ENCODE measurements at places on chromosomes 11 and 22. TPM values are rescaled to one million over a fixed set of nuclear protein-coding genes. Genes with fewer than 3 reads are reported as not detected.

DNA sequence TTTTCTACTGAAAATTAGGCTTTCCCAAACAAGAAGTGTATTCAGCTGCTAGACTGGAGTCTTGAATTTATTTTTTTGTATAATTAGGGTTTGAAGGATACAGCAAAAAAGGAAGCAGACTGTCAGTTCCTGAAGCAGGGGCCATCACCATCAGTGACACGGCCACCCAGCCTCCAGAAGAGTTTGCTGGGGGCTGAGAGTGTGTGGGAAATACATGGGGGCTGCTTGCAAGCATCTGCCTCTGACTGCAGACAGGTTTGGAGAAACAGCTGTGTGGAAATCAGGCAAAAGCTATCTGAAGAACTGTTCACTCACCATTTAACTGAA is 23.0 kb downstream of the FZD4 start:
- no peak for DNase-seq
- no peaks in the 10 kb centered on the region for H3K36me3 ChIP-seq
- no peaks in the 10 kb centered on the region for H3K27me3 ChIP-seq
- H3K4me1 ChIP-seq, result peaks cover 32% of the 10 kb centered on the region
- H3K27ac ChIP-seq, result no peak overlapping the region

DNA sequence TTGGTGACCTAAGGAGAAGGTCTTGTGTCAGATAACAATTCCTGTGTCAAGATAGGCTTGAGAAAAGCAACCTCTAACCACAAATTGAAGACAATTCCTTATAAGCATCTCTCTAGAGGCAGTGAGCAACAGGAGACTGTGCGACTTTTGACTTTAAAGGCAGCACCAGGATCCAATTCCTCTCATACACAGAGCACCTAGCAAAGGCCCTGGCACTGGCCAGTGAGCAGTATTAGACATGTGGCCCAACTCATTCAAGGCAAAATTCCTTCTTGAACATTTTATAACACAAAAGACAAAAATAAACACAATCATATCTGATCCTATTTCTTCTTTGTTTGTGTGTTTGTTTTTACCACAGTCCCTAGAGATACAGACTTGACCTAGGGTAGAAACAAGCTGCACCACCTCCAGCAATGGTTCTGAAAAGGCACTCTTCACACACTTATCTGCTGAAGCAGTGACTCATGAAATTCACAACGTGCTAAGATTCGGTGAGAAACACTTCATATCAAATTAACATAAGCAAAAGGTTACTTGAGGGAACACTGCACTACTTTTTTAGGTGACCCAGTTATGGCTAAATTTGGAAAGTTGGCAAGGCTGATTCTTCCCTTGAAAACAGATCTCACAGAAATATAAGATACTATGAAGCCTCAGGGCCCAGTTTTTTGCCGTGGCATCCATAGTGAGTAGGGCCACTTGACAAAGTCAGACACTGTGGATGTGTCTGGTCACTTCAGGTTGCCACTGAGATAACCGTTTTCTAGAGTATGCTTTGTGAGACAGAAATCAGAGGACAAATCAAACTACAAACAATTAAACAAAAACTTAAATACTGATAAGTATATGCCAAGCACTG is 1018.9 kb downstream of the DLG2 start:
- H3K27me3 ChIP-seq, result no peaks in the 10 kb centered on the region
- no peaks in the 10 kb centered on the region for H3K4me1 ChIP-seq
- no peak for DNase-seq
- no peaks in the 10 kb centered on the region for H3K36me3 ChIP-seq

GRCh38 chr22:41830174-41830573 is 2.7 kb upstream of the SREBF2 start:
- no peak for DNase-seq
- no peaks in the 10 kb centered on the region for H3K36me3 ChIP-seq
- no peak overlapping the region for H3K4me3 ChIP-seq
- H3K27ac ChIP-seq, result no peak overlapping the region

DNA sequence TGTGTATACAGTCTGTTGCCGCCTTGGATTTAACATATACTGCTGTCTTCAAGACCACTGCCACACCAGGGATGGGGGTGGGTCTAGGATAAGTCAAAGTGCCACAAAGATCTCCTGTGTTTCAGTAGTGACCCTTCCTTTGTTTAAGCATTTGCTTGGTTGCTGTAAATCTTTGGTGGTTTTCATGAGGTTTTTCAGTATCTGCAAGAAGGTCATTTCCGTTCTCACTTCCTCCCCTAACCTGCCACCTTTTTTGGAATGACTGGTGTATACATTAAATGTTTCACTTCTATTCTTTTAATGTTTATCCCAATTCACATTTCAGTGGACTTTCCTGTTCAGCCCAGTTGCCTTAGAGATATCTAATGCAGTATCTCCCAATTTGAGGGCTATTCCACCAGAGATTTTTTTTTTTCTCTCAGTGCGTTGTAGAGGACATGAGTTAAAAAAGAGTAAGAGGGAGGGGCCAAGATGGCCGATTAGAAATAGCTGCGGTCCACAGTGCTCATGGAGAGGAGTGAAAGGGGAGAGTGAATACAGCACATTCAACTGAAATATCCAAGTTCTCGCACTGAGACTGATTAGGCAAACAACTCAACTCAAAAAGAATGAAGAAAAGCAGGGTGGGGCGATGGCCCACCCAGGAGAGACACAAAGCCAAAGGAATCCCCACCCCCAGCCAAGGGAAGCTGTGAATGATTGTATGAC is 43.2 kb downstream of the USP47 start:
- H3K27ac ChIP-seq, result no peak overlapping the region
- no peak overlapping the region for H3K4me3 ChIP-seq
- DNase-seq, result no peak
- H3K27me3 ChIP-seq, result no peaks in the 10 kb centered on the region

GRCh38 chr11:65880844-65881421 is 1.3 kb downstream of the CTSW start:
- H3K36me3 ChIP-seq, result peaks cover 12% of the 10 kb centered on the region
- no peak overlapping the region for H3K4me3 ChIP-seq
- H3K4me1 ChIP-seq, result no peaks in the 10 kb centered on the region
- H3K27me3 ChIP-seq, result no peaks in the 10 kb centered on the region
- no peak overlapping the region for H3K27ac ChIP-seq

DNA sequence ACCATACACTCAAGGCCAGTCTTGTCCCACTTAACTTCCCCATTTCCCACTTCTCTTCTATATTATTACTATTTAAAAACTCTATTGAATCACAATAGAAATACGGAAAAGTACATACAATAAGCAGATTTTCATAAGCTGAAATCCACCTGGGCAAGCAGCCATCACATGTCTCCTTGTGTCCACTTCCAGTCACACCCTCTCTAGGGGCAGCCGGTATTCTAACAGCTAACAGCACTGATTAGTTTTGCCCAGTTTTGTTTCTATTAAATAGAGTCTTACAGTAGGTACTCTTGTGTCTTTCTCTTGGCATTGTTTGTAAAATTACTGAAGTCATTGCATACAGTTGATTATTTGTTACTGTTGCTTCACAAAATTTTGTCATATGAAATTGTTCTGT is 37.8 kb downstream of the PPP6R3 start:
- no peak overlapping the region for H3K4me3 ChIP-seq
- no peak overlapping the region for H3K27ac ChIP-seq
- no peaks in the 10 kb centered on the region for H3K27me3 ChIP-seq
- H3K4me1 ChIP-seq, result peaks cover 28% of the 10 kb centered on the region

GRCh38 chr11:115710426-115710825 is 206.2 kb upstream of the CADM1 start:
- H3K4me3 ChIP-seq, result no peak overlapping the region
- no peak overlapping the region for H3K27ac ChIP-seq
- no peaks in the 10 kb centered on the region for H3K36me3 ChIP-seq
- no peaks in the 10 kb centered on the region for H3K4me1 ChIP-seq
- DNase-seq, result peak; percentile 45
- H3K27me3 ChIP-seq, result no peaks in the 10 kb centered on the region

DNA sequence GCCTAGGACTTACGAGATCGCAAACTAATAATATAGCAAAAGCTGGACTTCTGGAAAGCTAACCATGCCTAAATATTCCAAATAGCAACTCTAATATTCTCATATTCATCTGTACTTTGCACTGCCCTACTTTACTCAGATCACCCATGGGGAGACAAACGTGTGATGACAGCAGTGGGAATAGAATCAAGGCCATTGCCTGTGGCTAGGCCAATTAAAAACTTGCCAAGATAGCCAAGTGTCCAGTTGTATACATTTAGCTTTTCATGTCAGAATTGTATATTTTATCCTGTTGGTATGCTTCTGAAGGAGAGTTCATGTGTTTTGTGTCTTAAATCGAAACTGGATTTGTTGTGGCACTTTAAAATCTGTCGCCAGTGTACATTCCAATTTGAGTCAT is 1.2 kb upstream of the CEP126 start:
- H3K27ac ChIP-seq, result no peak overlapping the region
- DNase-seq, result no peak
- no peak overlapping the region for H3K4me3 ChIP-seq
- no peaks in the 10 kb centered on the region for H3K36me3 ChIP-seq

DNA sequence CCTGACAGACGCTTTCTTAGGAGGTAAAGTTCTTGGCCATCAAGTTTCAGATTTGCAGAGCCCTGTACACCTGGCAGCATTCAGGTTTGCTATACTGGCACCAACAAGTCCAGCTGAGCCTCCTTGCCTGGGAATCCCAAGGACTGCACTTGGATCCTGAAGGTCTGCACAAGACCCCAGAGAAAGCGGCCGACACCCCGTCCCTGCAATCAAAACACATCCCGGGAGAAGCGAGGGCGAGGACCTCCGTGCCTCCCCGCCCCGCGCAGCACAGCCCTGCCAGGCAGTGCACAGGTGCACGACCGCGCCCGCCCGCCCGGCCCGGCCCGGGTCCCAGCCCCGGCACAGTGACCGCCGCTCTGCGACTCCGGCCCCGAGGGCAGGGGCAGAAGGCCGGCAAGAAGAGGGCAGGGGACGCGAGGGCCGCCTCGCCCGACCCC is 559 bp downstream of the MRTFA start:
- DNase-seq, result no peak
- H3K27ac ChIP-seq, result peak overlapping the region; percentile 81
- peak overlapping the region; percentile 90 for H3K4me3 ChIP-seq
- no peaks in the 10 kb centered on the region for H3K36me3 ChIP-seq

GRCh38 chr11:1838077-1838425 is 730 bp upstream of the TNNI2 start:
- no peak for DNase-seq
- no peaks in the 10 kb centered on the region for H3K4me1 ChIP-seq
- H3K36me3 ChIP-seq, result no peaks in the 10 kb centered on the region

GRCh38 chr11:83280256-83280655 is 5.9 kb downstream of the CCDC90B start:
- no peak overlapping the region for H3K27ac ChIP-seq
- DNase-seq, result no peak
- H3K36me3 ChIP-seq, result peaks cover 2% of the 10 kb centered on the region
- no peaks in the 10 kb centered on the region for H3K27me3 ChIP-seq
- no peak overlapping the region for H3K4me3 ChIP-seq
- peaks cover 5% of the 10 kb centered on the region for H3K4me1 ChIP-seq

DNA sequence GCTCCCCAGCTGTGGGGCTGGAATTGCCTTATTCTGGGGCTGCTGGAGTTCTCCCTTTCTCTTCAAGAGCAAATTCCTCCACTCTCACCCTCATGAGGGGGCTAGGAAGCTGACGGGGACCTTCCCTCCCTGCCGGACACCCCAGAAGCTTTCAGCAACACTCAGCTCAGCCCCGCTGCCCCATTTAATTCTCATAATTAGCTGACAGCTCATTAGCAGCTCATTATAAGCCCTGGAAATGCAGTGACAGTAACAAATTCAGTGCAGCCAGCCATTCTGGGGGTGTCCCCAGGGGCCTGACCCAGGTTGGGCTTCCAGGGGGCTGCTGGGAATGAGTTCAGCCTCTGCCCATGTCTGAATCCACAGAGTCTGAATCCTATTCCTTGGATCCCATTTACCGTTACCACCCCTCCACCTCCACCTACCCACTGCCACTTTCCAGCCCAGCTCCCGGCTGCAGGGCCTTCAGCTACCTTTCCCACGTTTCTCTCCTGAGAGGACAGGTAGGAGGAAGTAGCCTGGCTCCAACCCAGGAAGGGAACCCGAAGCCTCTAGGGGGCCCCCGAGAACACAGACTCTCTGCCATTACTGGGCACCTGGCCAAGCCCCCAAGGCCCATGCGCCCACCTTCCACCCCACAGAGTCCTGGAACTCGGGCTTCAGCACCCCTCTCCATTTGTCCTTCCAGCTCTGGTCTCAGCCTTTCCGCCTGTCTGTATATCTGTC is 101.7 kb upstream of the LMO1 start:
- no peaks in the 10 kb centered on the region for H3K27me3 ChIP-seq
- H3K4me1 ChIP-seq, result no peaks in the 10 kb centered on the region
- DNase-seq, result no peak

DNA sequence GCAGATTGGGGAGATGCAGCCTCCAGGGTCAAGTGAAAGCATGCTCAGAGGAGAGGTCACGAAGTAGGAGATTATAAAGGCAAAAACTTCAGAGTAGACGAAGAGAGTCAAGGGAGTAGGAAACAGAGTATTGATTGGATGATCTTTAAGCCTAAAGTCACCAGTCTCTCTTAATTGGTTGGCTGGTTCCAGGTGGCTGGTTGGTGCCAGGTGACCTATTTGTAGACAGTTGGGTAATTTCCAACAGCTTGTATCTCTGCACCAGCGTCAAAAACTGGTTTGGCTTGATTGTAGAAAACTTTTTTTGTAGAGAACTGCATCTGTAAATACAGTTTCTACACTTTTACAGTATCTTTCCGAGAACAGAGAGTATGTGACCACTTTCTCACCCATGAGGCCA is 75.7 kb upstream of the CCDC90B start:
- no peak overlapping the region for H3K4me3 ChIP-seq
- no peaks in the 10 kb centered on the region for H3K36me3 ChIP-seq
- H3K4me1 ChIP-seq, result no peaks in the 10 kb centered on the region
- no peak overlapping the region for H3K27ac ChIP-seq

GRCh38 chr11:2794968-2795322 is 90.6 kb downstream of the CDKN1C start:
- no peak overlapping the region for H3K4me3 ChIP-seq
- H3K36me3 ChIP-seq, result peaks cover 2% of the 10 kb centered on the region
- DNase-seq, result no peak
- peaks cover 3% of the 10 kb centered on the region for H3K4me1 ChIP-seq
- no peaks in the 10 kb centered on the region for H3K27me3 ChIP-seq

- DNase-seq, result no peak
- no peaks in the 10 kb centered on the region for H3K36me3 ChIP-seq
- no peaks in the 10 kb centered on the region for H3K4me1 ChIP-seq
- H3K4me3 ChIP-seq, result no peak overlapping the region
- no peaks in the 10 kb centered on the region for H3K27me3 ChIP-seq
These were observed 111.1 kb downstream of the NCAM1 start for GRCh38 chr11:113072237-113072858.

- no peaks in the 10 kb centered on the region for H3K4me1 ChIP-seq
- H3K27me3 ChIP-seq, result no peaks in the 10 kb centered on the region
- H3K4me3 ChIP-seq, result no peak overlapping the region
- H3K27ac ChIP-seq, result no peak overlapping the region
- no peak for DNase-seq
These were observed 52.2 kb downstream of the ANO5 start for GRCh38 chr11:22244986-22245592.

- H3K36me3 ChIP-seq, result no peaks in the 10 kb centered on the region
- H3K27ac ChIP-seq, result no peak overlapping the region
- no peak overlapping the region for H3K4me3 ChIP-seq
- no peaks in the 10 kb centered on the region for H3K4me1 ChIP-seq
These were observed 109.6 kb upstream of the THY1 start for GRCh38 chr11:119532551-119532950.

- H3K27me3 ChIP-seq, result no peaks in the 10 kb centered on the region
- H3K4me3 ChIP-seq, result no peak overlapping the region
- no peak overlapping the region for H3K27ac ChIP-seq
These were observed 38.3 kb upstream of the IGSF9B start for GRCh38 chr11:133995066-133995465.

The LSP1 gene
- 26.1 TPM for total RNA-seq

The SAA2 gene
- 82.0 TPM for total RNA-seq

The OR52E8 gene
- 0.25 TPM for total RNA-seq

The NLRP6 gene
- 1.6 TPM for total RNA-seq

The OR6M1 gene
- not detected for total RNA-seq
